ENCODE measurements at places on chromosomes 11 and 22.

DNA sequence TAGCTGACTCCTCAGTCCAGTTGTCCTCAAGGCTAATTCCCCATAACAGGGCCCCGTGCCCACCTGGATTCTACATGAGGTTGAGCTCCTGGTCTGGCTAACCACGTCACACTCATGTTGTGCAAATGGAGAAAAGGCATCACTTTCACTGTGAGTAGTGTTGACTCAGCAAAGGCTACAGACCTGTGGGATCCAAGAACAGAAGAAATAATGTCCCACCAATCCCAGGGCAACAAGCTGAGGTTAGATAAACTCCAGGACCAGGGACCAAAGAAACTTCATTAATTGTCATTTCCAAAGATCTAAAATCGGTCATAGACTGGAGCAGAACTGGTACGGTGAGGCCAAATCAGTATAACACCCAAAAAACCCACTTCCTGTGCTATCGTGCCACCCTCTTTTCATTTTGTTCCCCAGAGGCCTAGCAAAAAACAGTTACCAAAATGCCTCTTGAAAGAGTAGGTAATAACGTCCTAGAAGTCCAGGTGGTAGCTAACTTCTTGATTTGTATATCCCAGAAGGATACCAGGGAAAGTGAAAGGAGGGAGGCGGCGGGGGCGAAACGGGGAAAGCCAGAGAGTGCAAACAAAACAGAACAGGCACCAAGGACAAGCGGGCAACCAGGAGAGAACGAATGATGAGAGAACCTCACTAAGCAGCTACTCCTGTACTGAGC, 1.4 kb downstream of the PCSK7 start:
- no peak for DNase-seq

DNA sequence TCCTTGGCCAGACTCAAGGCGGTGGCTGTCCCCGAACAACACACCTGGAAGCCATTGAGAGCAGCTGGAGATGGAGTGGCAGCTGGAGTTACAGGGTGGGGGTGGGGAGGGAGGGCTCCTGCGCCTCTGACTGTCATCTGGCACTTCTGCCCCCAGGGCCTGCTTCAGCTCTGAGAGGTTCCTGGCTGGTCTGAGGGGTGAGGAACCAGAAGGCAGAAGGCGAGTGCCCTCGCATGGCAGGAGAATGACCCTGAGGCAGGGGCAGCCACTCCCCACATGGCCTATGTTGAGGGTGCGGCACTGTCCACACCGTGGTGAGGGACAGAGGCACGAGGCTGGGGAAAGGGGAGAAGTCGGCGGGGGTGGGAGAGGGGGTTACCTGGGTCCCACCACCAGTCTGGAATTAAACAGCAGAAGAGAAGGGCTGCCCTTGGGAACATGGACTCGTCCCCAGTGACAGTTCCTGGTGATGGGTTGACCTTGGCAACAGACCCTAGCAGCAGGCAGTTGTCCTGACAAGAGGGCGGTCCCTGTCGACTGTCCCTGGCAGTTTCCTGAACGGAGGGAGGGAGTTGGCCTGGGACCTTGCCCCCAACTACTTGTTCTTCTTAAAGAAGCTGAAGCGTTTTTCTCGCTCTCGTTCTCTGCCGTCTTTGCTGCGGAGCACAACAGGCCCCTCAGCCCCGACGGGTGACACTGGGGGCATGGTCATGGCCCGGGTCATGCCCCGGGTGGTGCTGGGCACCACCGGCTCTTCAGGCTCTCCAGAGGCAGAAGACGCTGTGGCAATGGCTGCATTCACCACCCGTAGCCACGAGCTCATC, 7.8 kb upstream of the RBM4B start:
- no peak for DNase-seq

GRCh38 chr11:110566577-110566976, 136.8 kb downstream of the FDX1 start:
- DNase-seq: no peak

DNA sequence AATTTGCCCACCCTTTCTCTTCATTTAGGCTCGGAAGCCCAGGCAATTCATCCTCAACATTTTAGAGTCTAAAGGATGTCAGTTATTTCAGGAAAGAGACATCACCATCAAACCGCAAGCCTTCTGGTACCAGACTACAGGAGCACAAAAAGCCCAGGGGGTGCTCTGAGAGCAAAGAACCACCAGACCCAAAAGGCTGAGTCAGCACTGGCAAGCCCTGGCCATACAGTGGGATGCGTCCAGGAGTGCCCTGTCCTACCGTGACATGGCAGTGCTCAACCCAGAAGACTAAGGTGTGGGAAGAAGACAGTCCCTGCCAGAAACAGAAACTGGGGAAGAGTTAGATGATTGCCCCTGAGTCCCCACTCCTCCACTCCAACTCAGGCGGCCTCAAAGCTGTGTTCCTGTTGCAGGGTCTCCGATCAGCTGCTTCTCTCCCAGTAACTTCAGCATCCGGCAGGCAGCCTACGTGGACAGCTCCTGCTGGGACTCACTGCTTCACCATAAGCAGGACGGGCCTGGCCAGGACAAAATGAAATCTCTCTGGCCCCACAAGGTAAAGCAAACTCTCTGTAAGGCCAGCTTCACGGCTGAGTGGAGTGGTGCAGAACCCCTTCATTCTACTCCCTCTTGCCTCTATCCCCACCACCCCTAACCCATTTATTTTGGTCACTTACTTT, 1.5 kb downstream of the PANX3 start:
- no peak for DNase-seq

DNA sequence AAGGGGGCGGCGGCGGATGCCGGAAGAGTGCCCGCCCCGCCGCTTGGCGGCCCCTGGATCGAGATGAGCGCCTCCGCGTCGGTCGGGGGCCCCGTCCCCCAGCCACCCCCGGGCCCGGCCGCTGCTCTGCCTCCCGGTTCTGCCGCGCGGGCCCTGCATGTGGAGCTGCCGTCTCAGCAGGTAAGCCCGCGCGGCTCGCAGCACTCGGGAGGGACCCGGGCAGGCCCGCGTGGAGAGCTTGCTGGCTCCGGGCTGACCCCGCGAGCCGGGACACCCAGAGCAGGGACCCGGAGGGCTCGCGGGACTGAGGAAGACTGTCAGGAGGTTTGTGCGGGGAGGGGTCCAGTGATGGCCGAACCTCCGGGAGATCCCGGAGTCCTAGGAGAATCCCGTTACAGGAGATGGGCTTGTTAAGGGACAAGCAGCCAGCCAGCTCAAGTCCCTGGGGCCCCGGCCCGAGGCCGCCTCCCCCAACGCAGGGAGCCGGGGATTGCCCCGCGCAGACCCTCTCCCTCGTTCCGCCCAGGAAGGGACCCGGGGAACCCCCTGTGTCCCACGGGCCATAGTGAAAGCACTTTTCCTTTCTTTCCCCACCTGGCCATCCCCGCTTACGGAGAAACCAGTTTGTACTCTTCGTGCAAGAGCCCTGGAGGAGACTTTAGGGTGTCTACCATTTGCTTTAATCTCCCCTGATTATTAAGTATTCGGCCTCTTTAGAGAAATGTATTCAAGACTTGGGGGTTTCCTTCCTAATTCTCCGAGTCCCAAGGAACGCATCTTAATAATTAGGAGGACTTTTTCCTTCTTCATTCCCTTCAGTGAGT, 547 bp downstream of the UVRAG start:
- DNase-seq: peak; percentile 30

DNA sequence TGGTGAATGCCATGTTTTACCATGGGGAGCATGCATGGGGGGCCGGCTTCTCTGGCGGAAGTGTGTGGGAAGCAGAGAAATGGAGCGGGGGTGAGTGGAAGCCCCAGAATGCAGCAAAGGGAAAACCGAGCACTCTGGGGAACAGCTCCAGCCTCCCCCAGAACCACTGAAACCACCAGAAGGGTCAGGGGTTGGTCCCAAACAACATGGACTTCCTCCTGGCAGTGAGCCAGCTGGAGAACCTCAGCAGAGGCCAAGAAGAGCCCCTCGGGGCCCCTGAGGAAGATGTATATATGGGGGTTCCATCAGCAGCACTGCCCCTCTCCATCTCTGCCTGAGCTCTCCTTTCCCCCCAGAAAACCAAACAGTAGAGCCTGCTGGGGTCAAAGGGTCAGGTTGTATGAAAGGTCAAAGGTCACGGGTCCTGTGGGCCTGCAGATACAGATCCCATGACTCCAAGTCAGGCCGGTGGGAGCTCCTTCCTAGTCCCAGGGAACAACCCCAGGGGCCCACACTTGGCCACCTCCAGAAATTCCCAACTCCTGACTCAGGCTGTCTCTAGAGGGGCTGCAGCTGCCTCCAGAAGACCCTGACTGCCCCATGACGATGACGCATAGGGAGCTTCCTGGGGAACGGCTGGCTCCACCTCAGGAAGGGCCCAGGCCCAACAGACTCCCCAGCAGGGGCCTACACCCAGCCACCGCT, 48.5 kb upstream of the TIMP3 start:
- DNase-seq: peak; percentile 78

GRCh38 chr22:32340411-32340810, 17.3 kb upstream of the RFPL3 start:
- no peak for DNase-seq

GRCh38 chr11:94858012-94858705, 90.0 kb downstream of the AMOTL1 start:
- no peak for DNase-seq

GRCh38 chr11:113245216-113245615, 69.2 kb upstream of the TTC12 start:
- no peak for DNase-seq

- DNase-seq: no peak
Observed at GRCh38 chr11:76802621-76803020, 19.5 kb downstream of the TSKU start.

Measured in fibroblast of skin of right biceps (primary cell).